ENCODE measurements at places on chromosomes 4 and X. TPM values are rescaled to one million over a fixed set of nuclear protein-coding genes. Genes with fewer than 3 reads are reported as not detected.

SMPX gene
- total RNA-seq = not detected

ARHGEF6 gene
- total RNA-seq = 0.18 TPM

PAGE4 gene
- total RNA-seq = not detected

ITM2A gene
- not detected for total RNA-seq

XAGE2 gene
- total RNA-seq = not detected

SATL1 gene
- total RNA-seq = not detected

ODAPH gene
- not detected for total RNA-seq

RASSF6 gene
- total RNA-seq = 1.1 TPM

UBL4A gene
- total RNA-seq = 68.9 TPM

RGN gene
- total RNA-seq = not detected

Measured in A549 treated with GW870086 at 1 μM for 4 hours (cell line).